ENCODE measurements at places on chromosomes 4 and X.
A peak's percentile ranks its signal among the peaks of the same experiment; 100 is the strongest.

DNA sequence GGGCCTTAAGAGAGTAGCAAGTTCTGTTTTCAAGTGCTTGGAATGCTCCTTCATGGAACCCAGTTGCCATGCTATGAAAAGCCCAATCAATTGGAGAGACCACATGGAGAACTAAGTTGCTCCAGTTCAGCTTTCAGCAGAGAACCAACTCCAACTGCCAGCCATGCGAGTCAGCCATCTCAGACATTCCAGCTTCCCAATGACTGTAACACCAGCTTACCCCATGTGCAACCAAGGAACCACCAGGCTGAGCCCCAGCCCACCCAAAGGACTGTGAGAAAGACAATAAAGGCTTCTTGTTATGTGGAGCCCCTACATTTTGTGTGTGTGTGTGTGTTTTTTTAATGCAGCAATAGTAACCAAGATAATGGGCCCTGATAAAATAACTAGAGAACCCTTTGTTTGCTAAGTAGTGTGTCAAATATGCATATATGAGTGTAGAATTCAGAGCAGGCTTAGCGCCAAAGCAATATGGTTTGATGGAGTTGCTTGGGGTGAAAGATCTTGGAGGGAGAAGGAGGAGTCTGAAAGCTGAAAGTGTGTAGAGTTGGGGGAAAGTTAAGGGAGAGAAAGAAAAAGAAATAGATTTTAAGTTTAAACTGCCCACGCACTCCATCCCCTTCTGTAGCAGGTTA, 35.0 kb upstream of the CCKAR start:
- DNase-seq = no peak

GRCh38 chrX:144379156-144379555, 495.3 kb downstream of the UBE2NL start:
- DNase-seq = no peak

GRCh38 chrX:40729598-40730584, 5.5 kb downstream of the MED14 start:
- DNase-seq = no peak

DNA sequence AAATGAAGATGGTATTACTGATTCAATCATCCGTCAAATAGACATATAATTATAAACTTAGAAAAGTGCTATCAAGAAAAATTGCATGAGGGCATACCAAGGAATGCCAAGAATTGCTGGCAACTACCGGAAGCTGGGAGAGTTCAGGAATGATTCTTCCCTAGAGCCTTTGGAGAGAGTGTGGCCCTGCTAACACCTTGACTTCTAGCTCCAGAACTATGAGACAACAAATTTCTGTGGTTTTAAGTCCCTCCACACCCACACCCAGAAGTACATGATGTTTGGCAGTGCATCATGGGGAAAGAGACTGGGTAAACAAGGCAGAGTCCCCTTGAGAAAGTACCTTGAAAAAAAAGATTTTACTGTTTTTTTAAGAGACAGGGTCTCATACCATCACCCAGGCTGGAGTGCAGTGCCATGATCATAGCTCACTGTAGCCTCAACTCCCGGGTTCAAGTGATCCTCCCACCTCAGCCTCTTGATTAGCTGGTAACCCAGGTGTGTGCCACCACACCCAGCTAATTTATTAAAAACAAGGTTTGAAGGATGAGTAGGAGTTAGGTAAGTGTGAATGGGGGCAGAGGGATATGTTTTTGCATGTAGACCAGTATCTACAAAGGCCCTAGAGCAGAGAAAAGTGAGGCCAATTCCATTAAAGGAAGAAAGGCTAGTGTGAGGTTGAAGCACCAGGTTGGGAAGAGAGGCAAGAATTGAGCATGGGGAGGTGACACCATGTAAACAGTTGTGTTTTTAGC, 53.1 kb downstream of the GSX2 start:
- no peak for DNase-seq

DNA sequence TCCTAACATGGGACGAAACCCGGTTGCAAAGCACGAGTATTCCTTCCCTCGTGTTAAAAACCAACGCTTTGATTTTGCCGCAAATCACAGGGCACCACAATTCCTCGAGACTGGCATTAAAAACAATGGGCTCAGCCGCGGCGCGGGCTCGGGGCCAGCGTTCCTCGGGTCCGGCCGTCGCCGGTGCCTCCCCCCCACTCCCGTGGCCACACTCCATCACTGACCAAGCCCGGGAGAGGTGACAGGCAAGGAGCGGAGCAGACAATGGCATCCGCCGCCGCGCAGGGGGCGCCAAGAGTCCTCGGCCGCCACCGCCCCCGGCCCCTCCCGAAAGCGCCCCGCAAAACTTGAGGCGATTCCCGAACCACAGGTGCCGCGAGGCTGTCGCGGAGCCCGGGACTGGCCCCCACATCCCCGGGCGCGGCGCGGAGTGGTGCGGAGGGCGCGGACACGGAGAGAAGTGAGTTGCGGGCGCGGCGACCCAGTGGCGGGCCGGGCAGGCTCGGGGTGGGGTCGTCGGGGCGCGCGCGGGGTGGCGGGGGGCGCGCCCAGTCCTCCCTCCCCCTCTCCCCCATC, 445 bp downstream of the AP1S2 start:
- peak; percentile 72 for DNase-seq

GRCh38 chrX:72060196-72060920, 71.4 kb downstream of the RTL5 start:
- DNase-seq = peak; percentile 52

DNA sequence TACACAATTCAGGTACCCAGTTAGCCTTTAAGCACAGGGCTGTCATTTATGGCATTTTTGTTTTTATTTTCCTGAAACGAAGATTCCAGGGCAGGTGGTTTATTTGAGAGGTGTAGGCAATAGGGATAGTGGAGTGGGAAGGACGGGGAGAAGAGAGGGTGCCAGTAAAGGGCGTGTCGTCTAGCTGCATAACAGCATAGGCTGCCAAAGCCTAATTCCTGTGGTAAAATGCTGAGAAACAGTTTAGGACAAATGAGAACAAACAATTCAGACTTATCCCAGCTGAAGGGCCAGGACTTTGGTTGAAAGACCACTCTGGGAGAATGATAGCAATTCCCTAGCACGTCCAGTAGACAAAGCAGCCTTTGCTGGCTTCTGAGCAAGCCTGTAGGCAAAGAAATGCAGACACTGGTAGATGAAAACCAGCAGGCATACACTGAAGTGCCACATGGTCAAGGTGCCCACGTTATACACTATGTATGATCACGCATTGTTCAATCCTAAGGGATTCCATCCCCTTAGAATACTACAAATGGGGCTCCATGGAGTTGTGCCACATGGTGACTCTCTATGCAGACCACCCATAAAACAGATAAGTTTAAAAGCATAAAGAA, 70.6 kb downstream of the PKD2 start:
- DNase-seq = no peak

- DNase-seq = no peak
These were observed 74.8 kb downstream of the STPG2 start for GRCh38 chr4:98068495-98068894.

- DNase-seq = no peak
These were observed 593.8 kb upstream of the SLIT2 start for GRCh38 chr4:19657856-19658255.

- DNase-seq = peak; percentile 43
These were observed at the start of gene GSPT2 for GRCh38 chrX:51743179-51743957. Gene GSPT2 (plus strand): TSS chrX:51743442. CDS start chrX:51743627, 185 bp downstream.

- no peak for DNase-seq
These were observed 29.8 kb upstream of the SMAD1 start for GRCh38 chr4:145451895-145452294.

DNA sequence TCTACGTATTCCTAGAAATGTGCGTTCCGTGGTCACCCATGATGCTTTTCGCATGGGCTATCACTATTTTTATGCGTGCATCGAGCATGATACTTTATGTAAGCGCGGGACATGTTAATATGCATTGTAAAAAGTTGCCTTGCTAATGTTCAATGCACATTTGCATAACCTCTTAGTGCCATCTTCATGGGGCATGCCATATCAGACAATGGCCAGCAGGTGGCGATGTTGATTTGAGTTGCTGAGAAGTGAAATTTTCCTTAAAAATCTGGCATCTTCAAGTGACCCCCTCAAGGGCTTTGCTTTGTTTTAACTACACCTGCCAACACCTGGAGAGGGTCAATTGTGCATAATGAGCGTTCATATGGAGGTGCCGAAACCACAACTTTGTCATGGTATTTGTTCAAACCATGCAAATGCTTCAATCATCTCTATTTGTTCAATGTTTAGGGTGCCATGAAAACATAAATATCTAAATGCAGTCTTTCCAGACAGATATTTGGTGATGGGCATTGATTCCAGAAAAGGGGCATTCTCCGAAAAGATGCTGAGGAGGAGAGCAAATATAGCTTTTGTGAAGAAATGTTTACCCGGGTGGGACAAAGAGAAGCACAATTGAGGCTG, 833.9 kb upstream of the PRKX start:
- peak; percentile 14 for DNase-seq

DNA sequence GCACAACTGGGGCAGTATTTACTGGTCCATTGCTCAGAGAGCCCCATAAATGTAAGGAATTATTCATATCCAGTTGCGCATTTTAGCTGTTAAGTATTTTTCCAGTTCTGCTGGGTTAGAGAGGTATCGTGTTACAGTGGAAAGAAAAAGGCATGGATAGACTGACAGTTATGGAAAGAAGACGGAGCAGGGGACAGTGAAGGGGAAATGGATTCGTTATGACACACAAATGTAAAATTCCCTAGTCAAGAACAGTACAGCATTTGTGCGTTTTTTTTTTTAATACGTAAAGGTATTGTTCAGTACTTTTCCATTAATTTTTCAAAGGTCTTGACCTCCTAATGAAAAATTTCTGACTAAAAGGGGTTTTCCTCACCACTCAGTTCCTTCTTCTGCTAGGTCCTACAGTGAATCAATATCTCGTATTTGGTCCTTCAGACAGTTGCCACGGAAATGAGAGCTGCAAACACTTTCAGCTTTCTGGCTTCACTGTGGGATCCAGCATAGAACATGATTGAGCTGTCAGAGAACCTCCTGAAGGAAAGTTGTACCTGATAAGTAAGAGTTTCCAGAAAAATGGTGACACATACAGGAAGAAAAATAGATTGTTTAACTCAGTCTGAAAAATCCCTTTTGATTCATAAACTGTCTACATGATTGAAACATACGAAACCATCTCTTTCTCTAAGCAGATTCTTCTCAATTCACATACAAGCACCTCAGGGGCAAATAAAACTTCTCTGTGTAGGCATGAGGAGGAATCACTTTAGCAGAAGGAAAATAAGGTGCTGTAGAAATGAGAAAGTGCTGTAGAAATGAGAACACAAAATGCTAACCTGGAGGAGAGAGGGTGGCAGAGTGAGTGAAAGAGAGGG, 21.8 kb upstream of the BBS12 start:
- DNase-seq = no peak
